CD4-positive, alpha-beta T cell (primary cell): ENCODE measurements at places on chromosomes 5 and 9. TPM values are rescaled to one million over a fixed set of nuclear protein-coding genes. Genes with fewer than 3 reads are reported as not detected.

GRCh38 chr5:139315056-139315615 is 21.6 kb downstream of the MATR3 start:
- peaks cover 19% of the 10 kb centered on the region for H3K4me1 ChIP-seq
- no peak overlapping the region for H3K27ac ChIP-seq
- peaks cover 66% of the 10 kb centered on the region for H3K36me3 ChIP-seq
- DNase-seq, result no peak

DNA sequence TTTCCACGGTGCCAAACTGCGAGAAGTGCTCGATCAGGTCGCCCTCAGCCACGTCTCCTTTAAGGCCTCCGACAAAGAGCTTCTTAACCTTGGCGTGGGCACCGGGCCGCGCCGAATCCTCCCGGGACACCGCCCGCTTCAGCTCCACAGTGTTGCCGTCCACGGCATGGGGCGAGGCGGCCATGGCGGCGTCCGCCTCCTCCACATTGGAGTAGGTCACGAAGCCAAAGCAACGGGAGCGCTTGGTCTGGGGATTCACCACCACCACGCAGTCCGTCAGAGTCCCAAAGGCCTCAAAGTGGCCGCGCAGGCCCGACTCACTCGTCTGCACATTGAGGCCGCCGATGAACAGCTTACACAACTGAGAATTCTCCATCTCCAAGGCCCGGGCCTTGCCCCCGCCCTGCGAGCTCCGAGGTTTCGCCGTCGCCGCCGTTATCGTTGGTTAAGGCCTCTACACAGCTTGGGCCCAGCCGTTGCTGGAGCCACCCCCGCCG is 424 bp downstream of the HNRNPA0 start:
- H3K4me3 ChIP-seq, result peak overlapping the region; percentile 97
- no peak for DNase-seq
- no peaks in the 10 kb centered on the region for H3K27me3 ChIP-seq
- peaks cover 28% of the 10 kb centered on the region for H3K4me1 ChIP-seq
- peak overlapping the region; percentile 100 for H3K27ac ChIP-seq

PCDHGA11 gene
- not detected for total RNA-seq

GRCh38 chr5:144332265-144332664 is 161.6 kb downstream of the KCTD16 start:
- DNase-seq, result no peak
- H3K36me3 ChIP-seq, result no peaks in the 10 kb centered on the region
- no peaks in the 10 kb centered on the region for H3K4me1 ChIP-seq
- no peaks in the 10 kb centered on the region for H3K27me3 ChIP-seq

- H3K4me1 ChIP-seq, result no peaks in the 10 kb centered on the region
- H3K36me3 ChIP-seq, result no peaks in the 10 kb centered on the region
- H3K4me3 ChIP-seq, result no peak overlapping the region
- peak; percentile 25 for DNase-seq
- H3K27me3 ChIP-seq, result no peaks in the 10 kb centered on the region
These were observed 281.3 kb downstream of the ARRDC3 start for GRCh38 chr5:91101600-91102379.

DNA sequence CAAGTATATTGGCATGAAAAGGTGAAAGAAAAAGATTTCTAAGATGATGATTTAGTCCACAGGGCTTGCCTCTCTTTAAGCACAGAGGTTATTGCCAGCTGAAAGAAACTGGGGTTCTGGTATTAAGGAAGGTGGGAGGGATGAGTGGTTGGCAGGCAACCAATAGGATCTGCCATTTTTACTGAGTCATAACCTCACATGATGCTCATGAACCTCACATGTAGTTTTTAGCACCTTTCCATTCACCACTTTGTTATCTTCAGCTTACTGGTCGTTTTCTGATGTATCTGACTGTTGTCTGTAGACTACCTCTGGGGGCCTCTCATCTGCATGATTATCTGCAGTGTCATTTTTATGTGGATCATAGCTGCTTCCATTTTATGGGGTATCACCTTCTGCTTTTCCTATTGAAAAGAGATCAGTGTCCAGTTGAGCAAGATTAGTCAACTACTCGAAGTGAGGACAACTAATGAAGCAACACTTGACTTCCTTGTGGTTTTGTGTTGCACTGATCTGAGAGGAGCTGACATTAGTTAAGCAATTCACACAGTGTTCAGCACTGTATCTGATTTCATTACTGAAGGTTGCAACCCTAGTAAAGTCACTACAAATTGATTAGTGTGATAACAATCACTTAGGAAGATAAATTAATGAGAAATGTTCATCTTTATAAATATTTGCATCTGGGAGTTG is 186.3 kb downstream of the SGCD start:
- DNase-seq, result no peak
- no peaks in the 10 kb centered on the region for H3K36me3 ChIP-seq
- H3K4me3 ChIP-seq, result no peak overlapping the region
- H3K27me3 ChIP-seq, result no peaks in the 10 kb centered on the region

- no peak overlapping the region for H3K27ac ChIP-seq
- H3K4me1 ChIP-seq, result peaks cover 6% of the 10 kb centered on the region
- no peak overlapping the region for H3K4me3 ChIP-seq
- no peaks in the 10 kb centered on the region for H3K27me3 ChIP-seq
- no peak for DNase-seq
- H3K36me3 ChIP-seq, result no peaks in the 10 kb centered on the region
These were observed 28.4 kb upstream of the DUSP1 start for GRCh38 chr5:172799416-172799815.

ARL10 gene
- total RNA-seq, result 4.4 TPM

GABRP gene
- not detected for total RNA-seq

FBXL7 gene
- total RNA-seq, result not detected

- no peak for DNase-seq
- no peak overlapping the region for H3K27ac ChIP-seq
- no peaks in the 10 kb centered on the region for H3K36me3 ChIP-seq
- H3K4me3 ChIP-seq, result no peak overlapping the region
- peaks cover 8% of the 10 kb centered on the region for H3K4me1 ChIP-seq
These were observed 113.0 kb downstream of the WNK2 start for GRCh38 chr9:93296889-93297480.

- H3K4me1 ChIP-seq, result no peaks in the 10 kb centered on the region
- peaks cover 15% of the 10 kb centered on the region for H3K36me3 ChIP-seq
- H3K27ac ChIP-seq, result no peak overlapping the region
These were observed 65.3 kb downstream of the SNX30 start for GRCh38 chr9:112815868-112816267.

GRCh38 chr5:41983284-41983683 is 58.2 kb downstream of the FBXO4 start:
- H3K27me3 ChIP-seq, result peaks cover 12% of the 10 kb centered on the region
- H3K36me3 ChIP-seq, result no peaks in the 10 kb centered on the region
- H3K27ac ChIP-seq, result no peak overlapping the region

PCDH12 gene
- not detected for total RNA-seq

DNA sequence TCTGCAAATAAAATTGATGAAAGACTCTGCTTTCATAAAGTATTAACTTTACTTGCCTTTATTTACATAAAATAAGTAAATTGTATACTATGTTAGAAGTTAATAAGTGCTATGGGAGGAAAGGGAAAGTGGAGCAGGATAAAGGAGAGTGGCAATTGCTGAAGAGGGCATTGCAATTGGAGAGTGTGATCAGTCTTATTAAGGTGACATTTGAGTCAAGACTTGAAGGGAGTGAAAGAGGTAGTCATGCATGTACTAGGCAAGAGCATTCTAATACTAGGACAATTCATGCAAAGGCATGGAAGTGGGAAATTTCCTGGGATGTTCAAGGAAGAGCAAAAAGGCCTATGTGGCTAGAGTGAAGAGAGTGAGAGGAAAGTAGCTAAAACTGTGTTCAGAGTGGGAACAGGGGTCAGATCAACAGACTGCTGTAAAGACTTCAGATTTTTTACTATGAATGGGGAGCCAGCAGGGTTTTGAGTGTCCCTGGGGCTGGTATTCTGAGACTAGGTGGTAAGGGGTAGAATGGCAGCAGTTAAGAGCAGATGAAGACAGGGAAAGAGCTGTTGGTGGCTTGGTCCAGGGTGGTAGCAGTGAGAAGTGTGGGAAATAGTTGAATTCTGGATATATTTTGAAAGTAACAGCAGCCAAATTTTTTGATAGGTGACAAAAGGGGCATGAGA is 182.3 kb upstream of the RIOK2 start:
- no peaks in the 10 kb centered on the region for H3K27me3 ChIP-seq
- no peak overlapping the region for H3K4me3 ChIP-seq
- no peak for DNase-seq

DNA sequence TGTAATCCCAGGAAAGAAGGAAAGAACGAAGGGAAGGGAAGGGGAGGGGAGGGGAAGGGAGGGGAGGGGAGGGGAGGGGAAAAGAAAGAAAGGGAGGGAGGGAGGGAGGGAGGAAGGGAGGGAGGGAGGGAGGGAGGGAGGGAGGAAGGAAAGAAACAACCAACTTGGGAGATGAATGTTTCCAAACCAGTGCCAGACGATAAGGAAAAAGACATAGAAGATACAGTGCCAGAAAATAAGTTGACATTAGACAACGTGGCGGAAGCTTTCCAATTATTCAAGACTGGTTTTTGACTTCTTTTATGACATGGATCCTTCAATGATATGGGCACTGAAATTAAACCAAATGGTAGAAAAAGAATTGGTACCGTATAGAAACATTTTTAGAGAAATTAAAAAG is 181.2 kb upstream of the POU5F2 start:
- no peak for DNase-seq
- no peak overlapping the region for H3K4me3 ChIP-seq
- H3K4me1 ChIP-seq, result no peaks in the 10 kb centered on the region
- no peaks in the 10 kb centered on the region for H3K27me3 ChIP-seq

DNA sequence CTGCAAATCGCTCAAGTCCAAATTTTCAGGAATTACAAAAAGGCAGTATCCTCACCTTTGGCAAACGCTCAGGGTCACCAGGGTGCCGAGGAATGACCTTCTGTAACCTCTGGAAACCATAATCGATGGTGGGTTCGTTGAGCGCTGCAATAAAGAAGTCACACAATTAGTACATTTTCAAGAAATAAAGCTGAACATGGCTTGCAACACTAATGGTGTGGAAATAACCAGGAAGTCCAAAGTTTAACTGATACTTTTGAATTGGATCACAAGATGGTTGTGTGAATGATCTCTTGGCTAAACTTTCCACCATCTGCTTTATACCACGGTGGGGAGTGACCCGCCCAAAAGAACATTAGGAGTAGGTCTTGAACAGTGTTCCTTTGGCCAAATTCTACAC is 368.7 kb downstream of the EBF1 start:
- no peak overlapping the region for H3K4me3 ChIP-seq
- no peaks in the 10 kb centered on the region for H3K36me3 ChIP-seq
- no peak overlapping the region for H3K27ac ChIP-seq
- DNase-seq, result no peak

DNA sequence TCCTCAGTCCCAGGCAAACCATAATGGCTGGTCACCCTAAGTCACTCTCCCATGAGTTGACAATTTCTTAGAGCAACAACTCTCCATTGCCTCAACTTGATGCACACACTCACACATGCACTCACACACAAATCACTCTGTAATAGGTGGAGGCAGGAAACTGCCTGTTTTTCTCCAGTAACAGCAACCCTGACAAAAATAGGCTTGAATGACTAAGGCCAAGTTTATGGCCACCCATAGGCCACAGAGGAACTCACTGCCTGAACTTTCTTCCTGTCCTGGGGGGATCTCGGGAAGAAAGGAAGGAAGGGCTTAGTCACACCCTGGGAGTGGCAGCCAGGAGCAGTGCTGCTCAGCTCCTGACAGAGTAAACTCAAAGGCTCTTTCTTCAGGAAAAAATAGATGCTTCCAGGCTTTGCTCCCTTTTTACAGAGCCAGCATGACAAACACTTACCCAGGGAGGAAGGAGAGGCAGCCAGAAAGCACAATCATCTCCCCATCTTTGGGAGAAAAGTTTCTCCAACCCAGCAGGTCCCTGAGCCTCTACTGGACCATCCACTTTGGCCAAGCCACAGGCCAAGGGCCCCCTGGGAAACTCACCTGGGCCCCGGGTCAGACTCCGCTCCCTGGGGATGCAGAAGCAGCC is 368 bp downstream of the SH3TC2 start:
- no peaks in the 10 kb centered on the region for H3K27me3 ChIP-seq
- no peak overlapping the region for H3K4me3 ChIP-seq
- H3K27ac ChIP-seq, result no peak overlapping the region
- no peaks in the 10 kb centered on the region for H3K4me1 ChIP-seq

DNA sequence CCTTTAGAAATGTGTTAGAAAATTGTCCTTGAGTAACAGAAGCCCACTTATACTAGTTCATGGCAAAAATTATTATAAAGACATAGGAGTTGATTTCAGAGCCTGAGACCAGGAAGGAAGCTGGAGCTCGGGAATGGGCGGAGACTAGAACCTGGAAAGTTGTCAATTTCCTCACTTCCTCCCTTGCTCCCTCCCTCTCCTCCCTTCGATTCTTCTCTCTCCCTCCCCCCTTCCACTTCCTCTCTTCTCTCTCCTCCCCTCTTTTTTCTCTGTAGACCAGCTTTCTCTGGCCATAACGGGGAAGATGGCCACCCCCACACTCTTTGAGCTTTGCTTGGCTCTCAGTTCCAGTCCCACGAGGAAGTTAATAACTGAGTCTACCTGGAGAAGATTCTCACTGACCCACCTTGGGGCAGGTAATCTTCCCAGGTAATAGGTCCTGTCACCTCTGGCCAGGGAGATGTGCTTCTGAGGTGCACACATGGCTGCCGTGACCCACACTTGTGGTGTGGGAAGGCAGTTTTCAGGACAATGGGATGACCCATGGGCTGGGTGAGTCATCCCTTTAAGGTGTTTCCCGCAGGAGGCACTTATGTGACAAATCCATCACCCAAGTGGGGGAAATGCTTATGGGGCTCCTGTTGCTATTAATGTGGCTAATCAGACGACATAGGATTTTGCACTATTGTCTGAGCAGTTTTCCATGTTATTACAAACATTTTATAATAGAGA is 78.7 kb downstream of the HSPA4 start:
- no peaks in the 10 kb centered on the region for H3K36me3 ChIP-seq
- no peaks in the 10 kb centered on the region for H3K27me3 ChIP-seq
- no peak overlapping the region for H3K4me3 ChIP-seq

- H3K27me3 ChIP-seq, result no peaks in the 10 kb centered on the region
- H3K36me3 ChIP-seq, result no peaks in the 10 kb centered on the region
- no peak for DNase-seq
These were observed 777.4 kb upstream of the CHD1 start for GRCh38 chr5:99706160-99706559.

DNA sequence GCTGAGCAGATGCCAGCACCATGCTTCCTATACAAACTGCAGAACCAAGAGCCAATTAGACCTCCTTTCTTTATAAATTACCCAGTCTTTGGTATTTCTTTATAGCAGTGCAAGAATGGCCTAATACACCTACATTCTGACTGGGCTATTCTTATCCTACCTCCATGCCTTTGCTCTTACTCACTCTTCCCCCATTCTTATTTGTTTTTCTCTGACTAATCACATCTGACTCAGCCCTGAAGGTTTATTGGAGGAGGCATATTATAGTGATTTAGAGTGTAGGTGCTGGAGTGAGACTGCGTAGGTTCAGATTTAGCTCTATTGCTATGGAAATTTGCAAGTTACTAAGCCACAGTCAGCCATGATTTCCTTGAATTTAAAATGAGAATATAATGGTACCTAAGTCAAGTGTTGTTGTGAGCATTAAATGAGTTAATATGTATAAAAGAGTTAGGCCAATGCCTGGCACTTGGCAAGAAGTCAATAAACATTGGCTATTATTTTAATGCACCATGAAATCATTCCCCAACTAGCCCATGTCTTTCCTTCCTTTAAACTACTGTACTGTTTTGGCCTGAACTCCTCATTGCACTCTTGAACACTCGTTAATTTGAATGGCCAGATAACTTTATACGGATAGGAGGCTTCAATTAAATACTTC is 531.2 kb upstream of the ZNF608 start:
- H3K4me1 ChIP-seq, result no peaks in the 10 kb centered on the region
- no peaks in the 10 kb centered on the region for H3K27me3 ChIP-seq
- H3K4me3 ChIP-seq, result no peak overlapping the region
- H3K27ac ChIP-seq, result no peak overlapping the region
- DNase-seq, result no peak

MLANA gene
- total RNA-seq, result not detected

GABRB2 gene
- total RNA-seq, result not detected

- no peak for DNase-seq
- peaks cover 3% of the 10 kb centered on the region for H3K4me1 ChIP-seq
- no peaks in the 10 kb centered on the region for H3K27me3 ChIP-seq
- no peak overlapping the region for H3K4me3 ChIP-seq
These were observed 10.4 kb upstream of the SPINK4 start for GRCh38 chr9:33229359-33230114.
